Hepatocyte (in vitro differentiated cells): ENCODE measurements at places on chromosomes 11 and 22. TPM values are rescaled to one million over a fixed set of nuclear protein-coding genes. Genes with fewer than 3 reads are reported as not detected.

The ANGPTL5 gene
- 0.06 and 0.12 TPM in 2 replicates for polyA plus RNA-seq

The SLC15A3 gene
- polyA plus RNA-seq: 0.56 and 2.3 TPM in 2 replicates

The TNNI2 gene
- polyA plus RNA-seq: 5.5 and 10.9 TPM in 2 replicates

- no peak for DNase-seq
These were observed 42.3 kb downstream of the RNF141 start for GRCh38 chr11:10498426-10499250.

DNA sequence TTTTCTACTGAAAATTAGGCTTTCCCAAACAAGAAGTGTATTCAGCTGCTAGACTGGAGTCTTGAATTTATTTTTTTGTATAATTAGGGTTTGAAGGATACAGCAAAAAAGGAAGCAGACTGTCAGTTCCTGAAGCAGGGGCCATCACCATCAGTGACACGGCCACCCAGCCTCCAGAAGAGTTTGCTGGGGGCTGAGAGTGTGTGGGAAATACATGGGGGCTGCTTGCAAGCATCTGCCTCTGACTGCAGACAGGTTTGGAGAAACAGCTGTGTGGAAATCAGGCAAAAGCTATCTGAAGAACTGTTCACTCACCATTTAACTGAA, 23.0 kb downstream of the FZD4 start:
- DNase-seq: no peak

GRCh38 chr11:110415081-110415480, 14.7 kb upstream of the FDX1 start:
- no peak for DNase-seq

- DNase-seq: no peak
These were observed 19.4 kb upstream of the DGKZ start for GRCh38 chr11:46327829-46328228.

- DNase-seq: no peak
These were observed 14.1 kb downstream of the CSDC2 start for GRCh38 chr22:41574847-41575381.

DNA sequence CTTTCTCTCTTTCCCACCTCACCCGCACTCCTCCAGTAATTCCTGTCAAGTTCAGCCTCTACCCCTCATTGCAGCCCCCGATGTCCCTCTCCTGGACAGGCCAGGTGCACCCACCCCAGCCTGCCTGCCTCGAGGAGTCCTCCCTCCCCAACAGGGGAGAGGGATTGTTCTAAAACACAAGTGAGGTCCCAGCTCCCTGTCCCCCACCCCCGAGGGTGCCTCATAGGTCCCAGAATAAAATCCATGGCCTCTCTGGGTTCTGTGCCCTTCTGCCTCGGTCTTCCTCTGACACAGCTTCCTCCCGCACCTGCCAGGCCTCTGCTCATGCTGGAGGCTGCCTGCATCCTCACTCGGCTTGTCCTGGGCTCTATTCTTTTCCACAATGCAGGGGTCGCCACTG, 720.1 kb downstream of the BRD1 start:
- DNase-seq: no peak
